Stimulated activated CD8-positive, alpha-beta memory T cell treated with anti-CD3 and anti-CD28 coated beads, Interleukin-7, amount 100 ng/mL, for 1 hour (primary cell): ENCODE measurements at places on chromosomes 5 and 9.

GRCh38 chr9:86347991-86348390, 6.2 kb downstream of the TUT7 start:
- DNase-seq = no peak

GRCh38 chr5:18745042-18745987, 1111.1 kb downstream of the TAF11L14 start:
- no peak for DNase-seq

- no peak for DNase-seq
Measured at GRCh38 chr9:124514874-124515273, 7.7 kb upstream of the NR5A1 start.

DNA sequence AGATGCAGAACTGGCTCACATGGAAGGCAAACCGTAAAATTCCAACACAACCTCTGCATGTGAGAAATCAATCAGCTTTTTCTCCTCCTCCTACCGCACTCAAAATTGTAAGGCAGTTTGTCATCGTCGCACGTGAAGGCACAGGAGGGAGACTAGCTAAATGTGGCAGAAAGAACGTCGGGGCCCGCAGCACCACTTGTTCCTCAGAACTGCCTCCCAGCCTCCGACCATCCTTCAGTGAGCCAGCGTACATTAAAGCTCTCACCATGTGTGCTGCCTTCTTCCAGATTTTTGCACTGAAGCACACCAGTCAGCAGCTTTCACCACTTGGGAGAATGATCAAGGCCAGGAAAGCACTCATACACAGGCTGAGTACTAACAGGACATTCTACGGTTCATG, 105.9 kb downstream of the RFX3 start:
- no peak for DNase-seq

- DNase-seq = no peak
Measured at GRCh38 chr9:104319685-104320084, 184.4 kb upstream of the OR13F1 start.

- no peak for DNase-seq
Measured at GRCh38 chr9:129752900-129753729, at the start of gene PTGES. Gene PTGES (minus strand): TSS chr9:129753042. CDS start chr9:129753012, 30 bp downstream.

DNA sequence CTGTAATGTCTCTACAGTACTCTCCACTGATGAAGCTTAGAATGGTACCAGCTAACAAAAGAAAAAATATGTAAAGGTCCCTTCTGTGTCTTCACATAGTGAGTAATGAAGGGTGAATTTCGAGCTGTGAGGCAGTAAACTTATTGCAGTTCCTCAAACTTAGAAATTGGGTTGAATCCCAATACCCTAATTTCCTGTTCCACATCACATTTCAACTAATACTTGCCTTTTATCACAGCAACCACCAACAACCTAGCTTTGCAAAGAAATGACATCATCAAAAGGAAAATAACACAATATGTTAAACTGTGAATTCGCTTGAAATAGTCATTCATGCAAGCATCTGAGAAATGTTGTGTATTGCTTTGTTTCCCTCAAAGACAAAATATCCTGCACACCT, 9.4 kb upstream of the TNFAIP8 start:
- no peak for DNase-seq

GRCh38 chr5:176797456-176798050, 12.8 kb upstream of the UNC5A start:
- DNase-seq = no peak

- DNase-seq = no peak
Measured at GRCh38 chr9:83247732-83248131, 184.8 kb upstream of the RASEF start.

DNA sequence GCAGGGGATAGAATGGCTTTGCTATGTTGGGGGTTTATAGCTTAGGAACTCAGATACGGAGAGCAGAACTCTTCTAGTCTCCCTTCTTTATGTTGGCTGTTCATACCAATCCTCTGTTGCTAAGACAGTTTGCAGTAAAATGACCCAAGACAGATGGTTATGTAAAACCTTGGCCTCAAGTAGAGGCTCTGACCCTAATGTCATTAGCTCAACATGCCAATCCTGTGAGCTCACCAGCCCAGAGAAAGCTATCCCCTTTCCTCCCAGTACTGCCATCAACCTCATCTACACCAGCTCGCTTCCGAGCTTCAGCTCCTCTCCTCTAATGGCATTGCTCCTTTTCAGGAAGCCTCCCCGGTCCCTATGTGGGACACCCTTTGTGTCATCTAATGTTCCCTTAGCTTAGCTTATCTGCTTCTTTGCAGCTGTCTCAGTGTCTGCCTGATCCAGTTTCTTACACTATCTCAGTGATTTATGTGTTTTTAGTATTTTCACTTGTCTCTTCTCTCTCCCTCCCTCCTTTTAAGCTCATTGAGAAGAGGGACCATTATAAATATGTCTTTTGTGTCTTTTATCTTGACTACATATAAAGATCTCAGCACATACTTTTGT, 281.3 kb upstream of the CLINT1 start:
- no peak for DNase-seq

- DNase-seq = no peak
Measured at GRCh38 chr5:27217977-27218376, 179.6 kb upstream of the CDH9 start.

- DNase-seq = no peak
Measured at GRCh38 chr5:136425921-136426320, 60.6 kb upstream of the TRPC7 start.

DNA sequence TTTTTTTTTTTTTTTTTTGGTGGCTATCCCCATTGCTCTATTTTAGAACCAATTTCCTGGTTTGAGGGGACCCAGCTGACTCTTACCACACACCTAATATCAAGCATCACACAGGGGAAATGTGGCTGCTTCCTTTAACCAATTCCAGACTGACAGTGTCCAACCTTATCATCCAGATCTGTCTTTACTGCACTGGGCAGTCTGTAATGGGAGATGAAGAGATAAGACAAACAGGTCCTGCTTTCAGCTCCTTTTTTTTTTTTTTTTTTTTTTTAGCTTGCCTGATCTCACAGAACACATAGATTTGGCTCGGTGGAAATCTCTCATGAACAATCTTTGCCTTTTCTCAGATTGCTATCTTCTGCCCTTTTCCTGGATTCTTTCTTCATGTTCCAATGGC, 198.8 kb upstream of the TYRP1 start:
- DNase-seq = no peak

- DNase-seq = no peak
Measured at GRCh38 chr9:91391818-91392217, 30.1 kb upstream of the AUH start.

DNA sequence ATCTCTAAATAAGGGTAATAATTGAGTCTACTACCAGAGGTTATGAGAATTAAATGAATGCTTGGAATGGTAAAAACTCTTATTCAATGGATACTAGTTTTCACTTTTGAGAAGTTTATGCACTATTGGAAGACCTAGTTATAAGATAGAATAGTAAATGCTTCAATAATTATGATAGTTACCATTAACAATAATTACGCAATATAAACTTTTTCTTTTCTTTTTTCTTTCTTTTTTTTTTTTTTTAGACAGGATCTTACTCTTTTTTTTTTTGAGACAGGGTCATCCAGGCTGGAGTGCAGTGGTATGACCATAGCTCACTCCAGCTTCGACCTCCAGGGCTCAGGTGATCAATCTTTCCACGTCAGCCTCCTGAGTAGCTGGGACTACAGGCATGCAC, 6.7 kb downstream of the ALDOB start:
- DNase-seq = no peak

DNA sequence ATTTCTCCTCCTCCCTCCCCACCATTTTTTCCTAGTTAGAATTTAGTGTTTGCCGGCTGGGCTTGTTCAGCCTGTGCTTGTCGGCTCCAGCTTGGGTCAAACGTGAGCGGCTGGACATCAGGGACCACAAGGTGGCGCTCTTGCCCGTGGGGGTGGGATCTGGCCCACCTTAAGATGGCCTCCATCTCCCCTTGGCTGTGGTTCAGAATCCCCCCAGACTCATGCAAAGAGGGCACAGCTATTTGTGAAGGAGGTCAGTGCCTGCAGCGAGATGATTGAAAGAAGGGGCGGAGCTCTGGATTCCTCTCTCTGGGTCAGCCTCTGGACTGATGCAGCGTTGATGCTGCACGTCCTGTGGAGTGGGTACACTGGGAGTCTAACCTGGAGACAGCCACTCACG, 283.3 kb upstream of the TUT7 start:
- DNase-seq = no peak

- no peak for DNase-seq
Measured at GRCh38 chr5:168171901-168172759, 119.3 kb upstream of the WWC1 start.

DNA sequence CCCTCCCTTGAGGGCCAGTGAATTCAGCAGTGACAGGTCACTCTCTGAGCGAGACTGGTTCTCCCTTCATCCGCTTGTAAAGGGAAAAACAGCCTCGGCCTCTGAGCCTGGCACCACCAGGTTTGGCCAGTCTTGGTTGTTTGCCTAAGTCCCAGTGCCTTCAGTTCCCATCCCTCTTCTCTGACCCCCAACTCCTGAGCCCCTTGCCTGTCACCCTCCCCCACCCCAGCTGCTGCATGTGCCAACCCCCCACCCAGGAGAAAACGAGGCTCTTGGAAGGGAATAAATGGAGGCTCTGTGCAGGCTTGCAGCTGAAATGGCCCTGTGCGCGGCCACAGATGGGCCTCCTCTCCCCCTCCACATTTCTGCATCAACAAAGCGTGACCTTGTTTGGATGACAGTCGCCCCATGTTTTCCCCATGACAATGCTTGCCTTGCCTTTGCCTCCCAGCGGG, 3.1 kb downstream of the URM1 start:
- no peak for DNase-seq

DNA sequence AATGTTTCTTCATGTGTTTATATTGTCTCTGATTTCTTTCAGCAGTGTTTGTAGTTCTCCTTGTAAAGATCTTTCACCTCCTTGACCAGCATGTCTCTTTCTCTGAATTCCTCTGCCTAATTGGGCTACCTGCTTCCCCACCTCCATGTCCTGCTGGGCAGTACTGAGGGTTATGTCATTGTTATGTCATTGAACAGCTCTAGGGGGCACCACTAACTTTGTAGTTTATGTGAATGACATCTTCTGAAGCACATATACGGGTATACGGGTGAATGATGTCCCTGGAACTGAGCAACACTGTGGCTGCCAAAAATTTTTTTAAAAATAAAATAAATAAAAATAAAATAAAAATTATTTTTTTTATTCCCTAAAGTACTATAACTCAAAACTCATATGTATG, 16.9 kb upstream of the SNCAIP start:
- DNase-seq = no peak

DNA sequence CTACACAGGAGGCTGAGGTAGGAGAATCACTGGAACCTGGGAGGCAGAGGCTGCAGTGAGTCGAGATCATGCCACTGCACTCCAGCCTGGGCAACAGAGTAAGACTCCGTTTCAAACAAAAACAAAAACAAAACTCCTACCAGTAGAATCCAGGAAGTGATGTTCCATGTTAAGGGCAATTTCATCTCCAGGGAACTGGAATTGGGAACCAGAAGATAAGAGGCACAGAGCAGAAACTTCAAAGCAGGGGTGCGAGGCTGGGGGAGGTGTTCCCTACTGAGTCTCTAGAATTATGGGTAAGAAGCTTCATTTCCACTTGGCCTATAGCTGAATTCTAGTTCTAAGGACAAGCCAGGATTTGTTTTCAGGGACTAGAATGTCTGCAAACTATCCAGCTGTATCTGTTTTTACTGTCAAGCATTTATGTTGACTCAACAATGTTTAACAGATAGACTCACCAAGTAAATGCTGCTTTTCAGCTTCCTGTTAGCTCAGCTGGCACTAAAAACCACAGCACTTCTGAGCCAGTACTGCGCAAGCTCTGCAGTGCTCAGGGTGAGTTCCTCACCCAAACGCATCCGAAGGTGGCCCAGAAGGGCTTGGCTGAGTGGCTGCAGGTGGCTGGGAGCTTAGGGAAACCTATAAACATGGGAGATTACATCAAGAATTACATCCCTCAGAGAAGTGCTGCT, 320.1 kb downstream of the MTRR start:
- DNase-seq = no peak

GRCh38 chr9:124688238-124688904, 82.7 kb downstream of the NR6A1 start:
- no peak for DNase-seq

- DNase-seq = no peak
Measured at GRCh38 chr9:6079386-6079785, 64.0 kb upstream of the RANBP6 start.

- DNase-seq = no peak
Measured at GRCh38 chr5:16082053-16082452, 97.5 kb downstream of the MARCHF11 start.

DNA sequence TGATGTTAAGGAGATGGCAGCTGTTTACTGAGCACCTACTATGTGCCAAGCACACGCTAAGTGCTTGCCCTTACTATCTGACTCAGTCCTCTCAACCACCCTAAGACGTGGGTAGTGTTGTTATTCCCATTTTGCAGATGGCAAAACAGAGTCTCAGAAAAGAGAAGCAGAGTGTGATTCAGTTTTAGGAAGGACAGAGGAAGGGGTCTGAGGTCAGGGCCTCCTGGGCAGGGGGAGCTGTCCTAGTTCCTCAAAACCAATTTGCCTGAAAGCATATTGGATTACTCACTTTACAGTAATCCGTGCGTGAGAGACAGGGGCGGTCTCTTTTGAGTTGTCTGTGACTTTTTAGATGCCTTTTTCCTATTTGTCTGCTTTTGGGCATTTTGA, 23.2 kb downstream of the DNM1 start:
- DNase-seq = no peak

DNA sequence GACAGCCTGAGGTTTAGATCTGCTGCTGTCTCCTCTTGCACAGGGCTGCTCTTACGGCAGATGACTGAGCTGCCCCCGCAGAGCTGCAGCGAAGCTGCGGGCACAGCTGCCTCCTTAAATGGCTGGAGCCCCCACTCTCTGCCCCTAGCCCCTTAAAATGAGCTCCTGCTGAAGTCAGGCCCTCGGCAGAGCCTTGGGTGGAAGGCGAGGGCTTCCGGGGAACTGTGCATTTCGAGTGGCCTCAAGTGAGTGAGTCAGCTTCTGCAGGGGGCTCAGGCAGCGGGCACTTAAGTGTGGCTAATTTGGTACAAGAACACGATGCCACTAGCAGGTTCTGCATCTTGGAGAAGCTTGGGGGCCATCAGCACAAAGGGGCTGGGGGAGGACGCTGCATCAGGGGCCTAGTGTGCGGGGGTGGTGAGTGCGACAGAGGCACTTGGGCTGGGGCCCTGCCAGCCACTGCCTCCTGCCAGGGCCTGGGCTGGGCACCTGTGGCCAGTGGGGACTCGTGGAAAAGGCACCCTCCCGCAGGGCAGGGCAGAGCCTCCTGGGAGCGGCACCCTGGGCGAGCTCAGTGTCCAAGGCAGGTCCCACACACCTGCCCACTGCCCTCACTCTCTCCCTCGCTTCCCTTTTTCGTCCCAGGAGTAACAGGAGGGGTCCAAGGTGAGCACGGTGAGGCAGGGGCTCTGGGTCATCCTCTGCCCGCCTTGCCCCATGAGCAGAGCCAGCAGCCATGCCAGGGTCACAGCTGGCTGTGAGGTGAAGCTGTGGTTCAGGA, 28.8 kb upstream of the RNU6ATAC start:
- no peak for DNase-seq

GRCh38 chr9:74951725-74952151, 974 bp downstream of the C9orf40 start:
- DNase-seq = no peak

- DNase-seq = no peak
Measured at GRCh38 chr5:112931473-112931872, 9.4 kb upstream of the REEP5 start.

GRCh38 chr9:7095058-7095457, 337.3 kb downstream of the KDM4C start:
- no peak for DNase-seq

- no peak for DNase-seq
Measured at GRCh38 chr5:171422495-171422894, 3.0 kb downstream of the FGF18 start.
